ENCODE measurements at places on chromosomes 4 and X.

DNA sequence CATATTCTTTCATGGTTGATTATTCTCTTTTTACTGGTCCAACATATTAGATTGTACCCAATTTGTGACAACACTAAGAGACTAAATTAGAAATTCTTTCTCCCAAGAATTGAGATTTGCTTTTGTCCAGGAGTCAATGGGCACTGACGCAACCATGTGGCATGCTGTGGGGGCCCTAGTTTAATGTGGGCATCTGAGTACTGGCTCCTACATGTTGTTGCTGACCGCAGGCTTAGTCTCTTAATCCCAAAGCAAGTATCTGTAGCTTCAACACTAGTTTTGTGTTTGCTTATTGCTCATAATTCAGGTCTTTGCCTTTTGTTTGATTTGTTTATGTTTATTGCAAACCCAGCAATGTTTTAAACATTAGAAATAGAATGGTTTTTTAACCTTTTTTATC, 263.4 kb upstream of the NDST4 start:
- no peak for DNase-seq

DNA sequence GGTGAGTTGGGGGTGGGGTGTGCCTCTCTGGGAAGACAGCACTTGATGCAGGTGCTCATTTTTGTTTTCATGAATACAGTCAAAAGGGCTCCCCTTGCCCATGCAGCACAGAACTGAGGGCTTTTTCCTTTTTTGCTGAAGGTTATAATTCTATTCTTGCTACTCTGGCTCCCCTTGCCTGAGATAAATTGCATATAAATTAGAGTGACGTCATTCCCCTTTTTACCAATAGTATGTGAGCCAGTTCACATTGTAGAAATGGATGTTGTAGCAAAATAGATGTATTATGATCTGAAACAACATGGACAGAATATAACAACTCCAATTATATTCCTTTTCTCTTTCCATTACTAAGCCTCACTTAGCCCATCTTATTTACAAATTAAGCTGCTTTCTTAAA, 28.4 kb downstream of the CXorf58 start:
- DNase-seq = no peak

GRCh38 chr4:160772668-160773067, 1391.1 kb downstream of the FSTL5 start:
- DNase-seq = no peak

- no peak for DNase-seq
Measured at GRCh38 chr4:1864076-1865008, 6.9 kb upstream of the NSD2 start.

- no peak for DNase-seq
Measured at GRCh38 chr4:184148738-184149637, 68.7 kb downstream of the ENPP6 start.

GRCh38 chr4:55554453-55555030, 7.8 kb upstream of the CLOCK start:
- no peak for DNase-seq

DNA sequence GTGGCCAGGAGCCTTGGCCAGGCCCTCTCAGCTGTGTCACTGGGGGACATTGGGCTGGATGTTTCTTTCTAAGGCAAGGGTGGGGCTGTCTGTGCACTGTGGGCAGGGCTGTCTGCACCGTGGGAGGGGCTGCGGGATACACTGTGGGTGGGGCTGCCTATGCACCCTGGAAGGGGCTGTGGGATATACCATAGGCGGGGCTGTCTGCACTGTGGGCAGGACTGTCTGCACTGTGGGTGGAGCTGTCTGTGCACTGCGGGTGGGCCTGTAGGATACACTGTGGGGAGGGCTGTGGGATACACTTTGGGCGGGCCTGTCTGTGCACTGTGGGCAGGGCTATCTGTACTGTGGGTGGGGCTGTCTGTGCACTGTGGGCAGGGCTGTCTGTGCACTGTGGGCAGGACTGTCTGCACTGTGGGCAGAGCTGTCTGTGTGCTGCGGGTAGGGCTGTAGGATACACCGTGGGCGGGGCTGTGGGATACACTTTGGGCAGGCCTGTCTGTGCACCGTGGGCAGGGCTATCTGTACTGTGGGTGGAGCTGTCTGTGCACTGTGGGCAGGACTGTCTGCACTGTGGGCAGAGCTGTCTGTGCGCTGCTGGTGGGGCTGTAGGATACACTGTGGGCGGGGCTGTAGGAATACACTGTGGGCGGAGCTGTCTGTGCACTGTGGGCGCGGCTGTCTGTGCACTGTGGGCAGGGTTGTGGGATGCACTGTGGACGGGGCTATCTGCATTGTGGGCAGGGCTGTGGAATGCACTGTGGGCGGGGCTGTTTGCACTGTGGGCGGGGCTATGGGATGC, 31.1 kb downstream of the ACOX3 start:
- DNase-seq = no peak

DNA sequence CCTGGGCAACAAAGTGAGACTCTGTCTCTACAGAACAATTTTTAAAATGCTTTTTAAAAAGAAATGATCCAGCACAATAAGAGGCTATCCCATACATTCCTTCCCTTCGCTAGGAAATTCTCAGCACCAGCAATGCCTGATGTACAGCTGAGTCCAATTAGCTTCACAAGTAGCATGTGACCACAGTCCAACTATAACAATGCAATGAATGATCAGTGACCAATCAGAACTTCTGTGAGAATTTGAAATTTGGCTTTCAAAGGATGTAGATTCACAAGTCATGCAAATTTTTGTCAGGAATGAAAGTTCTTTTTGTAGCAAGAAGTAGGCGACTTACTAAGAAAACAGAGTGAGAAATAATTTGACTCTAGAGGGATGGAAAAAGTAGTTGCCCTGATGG, 278.5 kb upstream of the UGT8 start:
- no peak for DNase-seq

GRCh38 chr4:13763707-13764106, 136.2 kb upstream of the BOD1L1 start:
- DNase-seq = no peak

GRCh38 chrX:66731398-66731797, 92.5 kb upstream of the EDA2R start:
- DNase-seq = no peak

GRCh38 chr4:17072483-17072882, 174.0 kb upstream of the LDB2 start:
- no peak for DNase-seq

DNA sequence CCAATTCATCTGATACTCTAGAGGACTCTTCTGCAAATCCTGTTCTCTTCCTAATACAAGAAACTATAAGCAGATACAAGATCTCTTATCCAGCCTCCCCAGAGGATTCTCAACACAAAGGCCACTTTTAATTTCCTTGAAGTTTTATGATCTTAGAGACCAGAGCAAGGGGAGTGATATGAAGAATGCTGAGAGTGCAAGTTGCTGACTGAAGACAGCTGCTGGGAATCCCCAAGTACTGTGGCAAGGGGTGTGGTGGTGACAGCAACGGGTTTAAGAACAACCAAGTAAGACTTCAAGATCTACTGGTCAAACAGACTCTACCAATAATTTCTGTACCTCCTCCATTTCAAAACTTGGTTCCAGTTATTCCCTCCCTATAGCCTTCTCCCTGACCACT, 7.0 kb downstream of the AMMECR1 start:
- DNase-seq = no peak

- no peak for DNase-seq
Measured at GRCh38 chrX:70168238-70169188, 8.8 kb upstream of the DGAT2L6 start.

GRCh38 chr4:81152839-81153713, 61.9 kb downstream of the PRKG2 start:
- DNase-seq = no peak

DNA sequence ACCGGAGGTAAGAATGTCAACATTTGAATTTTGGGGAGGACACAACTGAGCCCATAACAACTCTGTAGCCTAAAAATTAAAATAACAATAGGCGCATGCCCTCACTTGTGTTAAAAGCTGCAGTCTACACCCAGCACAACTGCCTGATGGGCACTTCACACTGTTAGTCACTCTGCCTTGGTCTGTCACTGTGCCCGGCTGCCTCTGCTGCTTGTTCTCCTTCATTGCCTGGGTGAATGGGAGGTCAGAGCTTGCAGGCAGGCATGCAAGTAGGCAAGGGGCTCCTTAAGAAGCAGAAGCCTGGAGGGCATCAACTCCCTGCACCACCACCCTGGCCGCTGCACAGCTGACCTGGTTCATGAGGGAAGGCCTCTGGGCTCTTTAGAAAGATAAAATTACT, 374.8 kb downstream of the MID1IP1 start:
- DNase-seq = no peak

- DNase-seq = no peak
Measured at GRCh38 chrX:39845233-39845632, 252.5 kb downstream of the BCOR start.

DNA sequence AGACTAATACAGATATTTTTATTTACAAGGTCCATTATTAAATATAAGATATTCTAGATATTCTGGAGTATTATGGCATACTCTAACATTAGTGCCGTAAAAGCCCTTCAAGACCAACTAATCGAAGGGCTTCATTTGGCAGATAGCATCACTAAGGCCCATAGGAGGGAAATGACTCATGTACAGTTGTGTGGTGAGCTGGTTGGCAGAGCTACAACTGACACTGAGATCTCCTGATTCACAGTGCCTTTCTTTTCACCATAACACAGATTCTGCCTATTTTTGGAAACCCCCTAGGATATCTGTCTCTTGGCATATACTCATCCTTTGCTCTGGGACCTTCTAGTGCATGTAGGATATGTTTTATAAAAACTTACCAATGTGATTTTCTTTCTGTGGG, 201.7 kb upstream of the AFF2 start:
- DNase-seq = no peak

DNA sequence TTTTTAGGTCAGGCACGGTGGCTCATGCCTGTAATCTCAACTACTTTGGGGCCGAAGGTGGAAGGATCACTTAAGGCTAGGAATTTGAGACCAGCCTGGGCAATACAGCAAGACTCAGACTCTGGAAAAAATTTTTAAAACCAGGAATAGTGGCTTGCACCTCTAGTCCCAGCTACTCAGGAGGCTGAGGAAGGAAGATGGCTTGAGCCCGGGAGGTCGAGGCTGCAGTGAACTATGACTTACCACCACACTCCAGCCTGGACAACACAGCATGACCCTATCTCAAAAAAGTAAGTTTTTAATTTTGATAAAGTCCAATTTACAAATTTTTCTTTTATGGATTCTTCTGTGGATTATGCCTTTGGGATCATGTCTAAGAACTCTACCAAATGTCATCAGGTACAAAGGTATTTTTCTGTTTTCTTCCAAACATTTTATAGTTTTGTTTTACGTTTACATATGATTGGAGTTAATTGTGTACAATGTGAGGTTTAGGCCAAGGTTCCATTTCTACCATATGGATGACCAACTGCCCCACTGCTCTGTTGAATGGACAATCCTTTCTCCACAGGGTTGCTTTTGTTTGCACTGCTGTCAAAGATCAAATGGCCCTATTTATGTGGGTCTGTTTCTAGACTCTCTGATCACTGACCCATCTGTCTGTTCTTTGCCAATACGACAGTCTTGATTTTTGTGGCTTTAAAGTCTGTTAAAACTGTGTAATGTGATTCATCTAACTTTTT, 48.2 kb downstream of the CPLX1 start:
- no peak for DNase-seq

DNA sequence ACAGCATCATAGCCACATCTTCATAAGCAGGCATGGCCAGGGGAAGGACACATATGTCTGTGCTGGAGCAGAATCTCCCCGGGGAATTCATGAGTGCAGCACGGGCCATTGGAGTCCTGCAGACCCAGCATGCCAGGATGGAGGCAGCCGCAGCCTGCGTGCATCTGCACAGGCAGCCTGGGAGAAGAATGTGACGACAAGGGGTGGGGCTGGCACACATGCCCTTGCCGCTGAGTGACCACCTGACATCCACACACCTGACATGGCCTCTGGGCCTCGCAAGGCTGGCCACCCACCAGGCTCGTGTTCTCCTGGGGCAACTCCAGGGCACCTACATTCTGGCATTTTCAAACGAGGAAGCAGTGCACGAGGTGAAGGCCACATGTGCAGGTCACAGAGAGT, 66.2 kb upstream of the AFAP1 start:
- no peak for DNase-seq

Data from GF-D8 (cell line).